Hepatocyte (in vitro differentiated cells): ENCODE measurements at places on chromosomes 13 and 19. TPM values are rescaled to one million over a fixed set of nuclear protein-coding genes. Genes with fewer than 3 reads are reported as not detected.

The PRTN3 gene
- total RNA-seq, result not detected in 2 replicates

The PIBF1 gene
- 20.9 and 24.5 TPM in 2 replicates for total RNA-seq

The MPHOSPH8 gene
- total RNA-seq, result 17.5 and 21.6 TPM in 2 replicates

The PRX gene
- total RNA-seq, result 1.9 and 2.0 TPM in 2 replicates

The EDDM13 gene
- not detected in 2 replicates for total RNA-seq

The CEACAM19 gene
- 2.8 and 5.1 TPM in 2 replicates for total RNA-seq

The DACT3 gene
- 12.7 and 18.4 TPM in 2 replicates for total RNA-seq

The ZNF627 gene
- total RNA-seq, result 20.7 and 21.2 TPM in 2 replicates

GRCh38 chr13:101917833-101918661 lies 465.6 kb downstream of the ITGBL1 start:
- no peak for DNase-seq

DNA sequence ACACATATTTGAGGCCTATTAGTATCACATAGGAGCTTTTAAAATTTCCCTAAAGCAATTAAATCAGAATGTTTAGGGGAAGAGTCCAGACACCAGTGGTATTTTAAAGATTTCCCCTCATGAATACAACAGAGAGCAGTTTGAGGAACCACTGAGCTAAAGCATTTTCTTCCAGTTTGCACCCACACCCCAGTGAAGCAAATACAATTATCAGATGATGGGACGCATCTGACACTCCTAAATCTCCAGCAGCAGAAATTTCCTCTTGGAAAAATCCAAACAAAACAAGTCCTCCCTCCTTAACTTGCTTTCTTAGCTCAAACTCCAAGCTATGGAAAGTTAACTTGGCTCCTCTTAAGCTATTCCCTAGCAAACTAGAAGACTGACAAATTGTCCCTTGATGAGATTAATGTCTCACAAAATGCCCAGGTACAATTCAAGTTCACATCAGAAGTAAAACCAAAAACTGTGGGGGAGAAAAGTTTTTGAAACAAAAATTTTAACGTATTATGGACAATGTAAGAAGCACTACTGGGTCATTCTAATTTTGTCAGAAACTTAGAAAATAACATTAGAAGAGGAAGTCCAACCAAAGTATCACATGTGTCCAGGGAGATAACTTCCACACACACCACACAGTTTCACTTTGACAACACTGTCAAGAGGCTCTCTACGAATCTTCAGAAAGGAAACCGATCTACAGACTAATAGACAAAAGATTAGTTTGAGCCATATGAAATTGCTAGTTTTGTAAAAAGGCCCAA lies 74.1 kb downstream of the ABCC4 start:
- DNase-seq, result no peak

GRCh38 chr13:79528759-79529191 lies 47.8 kb downstream of the NDFIP2 start:
- DNase-seq, result peak; percentile 6

DNA sequence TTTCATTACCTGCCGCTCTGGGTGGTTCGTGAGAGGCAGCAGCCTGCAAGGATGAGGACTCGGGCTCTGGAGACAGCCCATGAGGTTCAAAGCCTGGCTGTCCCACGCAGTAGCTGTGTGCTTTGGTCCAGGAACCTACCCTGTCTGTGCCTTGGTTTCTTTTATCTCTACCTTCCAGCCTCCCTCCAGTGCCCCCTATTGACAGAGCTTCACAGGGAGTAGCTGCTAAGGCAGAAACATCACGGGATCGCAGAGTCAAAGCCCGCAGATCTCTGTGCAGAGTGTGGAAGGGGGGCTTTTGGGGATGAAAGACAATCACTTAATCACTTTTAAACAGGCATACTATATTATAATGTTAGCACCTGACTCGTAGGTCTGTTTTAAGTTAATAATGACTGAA lies 16.2 kb downstream of the ZNF71 start:
- no peak for DNase-seq

DNA sequence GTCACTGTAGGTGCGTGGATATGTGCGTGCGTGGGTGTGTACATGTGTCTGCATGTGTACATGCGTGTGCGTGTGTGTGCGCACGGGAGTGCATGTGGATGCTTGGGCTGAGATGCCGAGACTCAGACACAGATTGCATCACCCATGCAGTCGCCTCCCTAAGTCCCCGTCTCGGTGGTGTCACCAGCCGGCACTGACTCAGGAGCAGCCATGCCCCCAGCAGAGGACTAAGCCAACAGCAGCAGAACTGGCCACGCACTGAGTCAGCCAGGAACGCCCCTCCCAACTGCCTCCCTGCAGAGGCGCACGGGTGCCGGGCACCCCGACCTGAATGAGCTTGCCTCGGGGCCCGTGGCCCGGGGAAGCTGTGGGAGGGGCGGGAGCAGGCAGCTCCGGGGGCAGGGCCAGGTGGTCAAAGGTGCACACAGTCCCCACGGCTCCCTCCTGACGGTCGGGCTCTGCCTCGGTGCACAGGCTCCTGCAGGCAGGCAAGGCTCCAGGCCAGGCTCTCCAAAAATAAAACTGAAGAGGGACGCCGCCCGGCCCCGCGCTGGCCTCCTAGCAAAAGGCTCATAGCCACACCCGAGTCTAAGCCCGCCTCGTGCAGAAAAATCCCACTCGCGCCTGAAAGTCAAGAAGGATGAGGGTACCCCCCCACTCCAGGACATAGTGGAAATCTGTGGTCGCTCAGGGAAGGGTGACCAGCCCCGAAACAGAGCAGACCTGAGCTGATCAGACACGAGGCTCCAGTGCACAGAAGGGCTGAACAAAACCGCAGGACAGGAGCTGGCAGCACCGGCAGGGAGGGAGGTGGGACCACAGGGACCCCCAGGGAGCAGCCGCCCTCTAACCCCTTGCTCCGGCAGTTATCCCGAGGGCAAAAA lies 49.2 kb downstream of the GADD45B start:
- peak; percentile 84 for DNase-seq

GRCh38 chr19:42042455-42043170 lies 27.4 kb downstream of the GRIK5 start:
- DNase-seq, result no peak

DNA sequence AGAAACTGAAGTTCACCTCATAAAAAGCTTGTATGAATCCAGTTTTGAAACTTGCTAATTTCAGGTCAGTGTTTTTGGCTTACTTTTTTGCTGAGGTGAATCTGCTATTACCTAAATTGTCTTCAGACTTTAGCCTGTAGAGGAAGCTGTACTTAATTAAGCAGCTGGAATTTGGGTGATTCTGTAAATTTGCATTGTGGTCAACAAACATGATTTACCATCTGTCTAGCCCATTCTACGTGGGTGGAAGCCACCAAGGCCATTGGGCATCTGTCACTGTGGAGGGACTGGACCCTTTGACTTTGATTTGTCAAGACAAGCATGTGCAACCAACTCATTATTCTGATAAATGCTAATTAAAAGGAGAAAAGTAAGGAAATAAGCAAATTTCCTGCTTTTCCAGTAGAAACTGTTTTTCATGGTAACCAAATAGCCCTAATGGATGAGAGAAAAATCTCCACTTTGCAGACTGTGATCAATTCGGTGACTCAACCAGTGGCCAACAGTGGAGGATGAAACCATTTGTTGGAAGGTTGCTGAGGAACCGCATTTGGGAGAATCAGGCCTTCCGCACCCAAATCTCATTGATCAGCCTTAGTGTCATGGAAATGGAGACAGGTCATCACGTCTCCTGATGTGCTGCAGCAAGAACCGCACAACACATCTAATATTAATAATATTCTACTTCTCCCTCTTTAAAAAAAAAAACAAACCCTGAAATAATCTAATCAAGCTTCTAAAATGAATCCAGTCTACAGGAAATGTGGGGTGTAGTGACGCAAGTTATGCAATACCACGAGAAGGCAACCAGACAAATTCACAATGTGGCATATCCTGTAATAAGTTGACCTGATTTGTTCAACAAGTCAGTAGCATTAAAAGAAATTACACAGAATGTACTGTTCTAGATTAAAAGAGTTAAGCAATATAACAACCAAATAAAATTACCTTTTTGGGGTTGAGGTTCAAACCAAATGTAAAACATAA lies 54.3 kb downstream of the GARRE1 start:
- no peak for DNase-seq

GRCh38 chr13:44131069-44131614 lies 242.5 kb upstream of the SERP2 start:
- no peak for DNase-seq

- DNase-seq, result no peak
Observed at GRCh38 chr13:113671066-113672001, 4.3 kb downstream of the GRK1 start.

GRCh38 chr13:47049276-47049989 lies 152.6 kb upstream of the HTR2A start:
- DNase-seq, result no peak

DNA sequence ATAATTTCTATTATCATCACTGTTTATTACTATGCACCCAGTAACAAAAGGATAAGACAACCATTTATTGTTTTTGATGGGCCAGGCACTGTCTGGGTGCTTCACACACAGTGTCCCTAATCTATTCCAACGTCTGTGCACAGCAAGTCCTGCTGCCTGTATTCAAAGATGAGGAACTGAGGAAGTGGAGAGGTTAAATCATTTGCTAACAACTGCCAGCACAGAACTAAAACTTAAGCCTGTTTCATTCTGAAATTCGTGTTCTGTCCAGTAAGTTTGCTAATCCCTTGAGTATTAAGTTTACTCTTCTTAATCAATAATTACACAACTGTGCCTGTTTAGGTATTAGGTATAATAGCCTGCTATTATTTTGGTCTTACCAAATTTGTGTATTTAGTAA lies 41.9 kb downstream of the TEX26 start:
- no peak for DNase-seq

GRCh38 chr13:80858131-80858530 lies 517.2 kb upstream of the SPRY2 start:
- no peak for DNase-seq

- DNase-seq, result no peak
Observed at GRCh38 chr19:17351815-17352435, 14.6 kb downstream of the GTPBP3 start.

DNA sequence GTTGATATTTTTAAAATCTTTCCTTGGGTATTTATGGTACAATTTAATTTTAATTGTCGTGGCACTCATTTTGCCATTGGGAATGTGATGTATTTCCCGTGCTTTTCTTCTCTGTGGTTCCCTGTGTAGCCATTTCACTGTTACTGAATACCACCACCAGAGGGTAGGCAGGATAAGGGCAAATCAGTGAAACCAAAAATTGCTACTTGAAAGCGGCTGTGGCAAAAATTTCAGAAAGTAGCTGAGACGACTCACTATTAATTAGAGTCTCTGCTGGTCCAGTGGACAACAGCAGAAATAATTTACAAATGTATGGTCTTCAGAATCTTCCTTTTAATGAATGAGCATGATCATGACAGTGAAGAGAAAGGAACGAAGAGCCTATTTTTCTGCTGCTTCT lies 34.4 kb upstream of the MIR17HG start:
- peak; percentile 20 for DNase-seq

DNA sequence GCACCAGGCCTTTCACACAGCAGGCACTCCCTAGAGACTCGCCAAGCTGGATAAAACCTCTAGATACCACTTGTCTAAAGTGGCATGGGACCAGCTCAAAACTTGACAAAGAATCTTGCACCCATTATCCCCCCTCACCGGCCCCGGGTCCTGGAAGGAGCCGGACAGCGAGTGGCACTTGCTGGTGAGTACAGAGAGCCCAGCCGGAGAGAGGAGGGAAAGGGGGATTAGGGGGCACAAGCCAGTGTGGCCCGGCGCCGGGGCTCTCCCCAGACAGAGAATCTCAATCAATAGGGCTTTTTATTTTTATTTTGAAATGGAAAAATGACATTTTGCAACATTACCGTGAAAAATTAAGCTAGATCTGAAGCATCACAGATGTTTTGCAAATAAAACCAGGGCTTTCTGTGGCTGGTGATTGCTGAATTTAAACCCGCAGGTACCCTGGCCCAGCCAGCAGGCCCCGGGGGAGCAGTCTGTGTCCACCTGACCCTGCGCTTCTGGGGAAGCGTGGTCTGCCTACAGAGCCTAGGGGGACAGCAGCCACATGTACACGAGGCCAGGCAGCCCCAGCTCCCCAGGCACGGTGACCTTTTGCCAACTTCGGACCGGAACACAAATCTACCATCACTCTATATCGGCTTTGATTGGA lies 10.0 kb upstream of the VSTM2B start:
- DNase-seq, result no peak
